HL-60 (cell line): ENCODE measurements at places on chromosomes 6 and 20.

GRCh38 chr6:140203661-140204147, 829.3 kb upstream of the CITED2 start:
- no peak for DNase-seq

DNA sequence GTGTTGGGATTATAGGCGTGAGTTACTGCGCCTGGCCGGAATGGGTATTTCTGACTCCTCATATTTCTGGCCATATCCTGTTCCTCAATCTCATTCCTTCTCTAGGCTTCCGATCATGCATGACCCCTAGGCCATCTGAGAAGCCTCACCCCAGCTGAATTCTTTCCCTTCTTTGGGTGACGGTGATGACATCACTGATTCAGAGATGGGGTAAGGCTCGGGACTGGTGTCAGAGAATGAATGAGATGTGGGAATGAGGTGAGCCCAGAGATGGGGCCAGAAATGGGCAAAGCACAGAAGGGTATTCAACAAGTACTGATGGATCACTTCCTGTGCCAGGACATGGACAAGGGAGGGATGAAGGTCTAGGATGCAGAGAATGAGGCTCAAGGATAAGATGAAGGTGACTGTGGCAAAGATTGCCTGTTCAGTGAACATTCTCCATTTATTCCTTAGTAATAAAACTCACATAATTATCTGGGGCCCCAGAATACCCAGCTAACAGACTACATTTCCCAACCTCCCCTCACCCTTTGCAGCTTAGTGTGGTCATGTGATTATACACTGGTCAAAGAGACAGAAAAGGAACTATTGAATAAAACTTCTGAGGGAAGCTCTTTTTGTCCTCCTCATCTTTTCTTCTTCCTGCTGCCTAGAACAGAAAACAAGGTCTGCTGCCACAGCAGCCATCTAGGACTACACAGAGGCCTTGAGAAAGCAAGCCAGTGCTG, 39.6 kb downstream of the KIAA0319 start:
- DNase-seq, result no peak

GRCh38 chr6:157825243-157825904, 2.3 kb downstream of the SNX9 start:
- DNase-seq, result no peak

DNA sequence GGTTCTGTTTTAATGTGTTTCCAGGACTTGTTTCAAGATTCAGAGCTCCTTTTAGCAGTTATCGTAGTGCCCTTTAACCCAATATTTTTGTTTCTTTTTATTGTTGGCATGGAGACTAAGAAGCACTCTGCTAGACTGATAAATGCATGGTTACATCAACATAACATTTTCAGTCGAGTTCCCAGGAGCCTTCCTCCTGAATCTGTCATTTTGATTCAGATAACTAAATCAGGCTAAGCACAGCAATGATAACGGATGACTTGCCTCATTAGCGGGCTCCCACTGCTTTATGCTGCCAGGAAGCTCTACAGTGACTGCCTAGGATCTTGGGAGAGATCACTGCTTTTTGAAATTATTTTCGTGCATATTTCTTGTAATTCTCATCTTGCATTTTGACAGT, 772.8 kb upstream of the GJE1 start:
- no peak for DNase-seq

DNA sequence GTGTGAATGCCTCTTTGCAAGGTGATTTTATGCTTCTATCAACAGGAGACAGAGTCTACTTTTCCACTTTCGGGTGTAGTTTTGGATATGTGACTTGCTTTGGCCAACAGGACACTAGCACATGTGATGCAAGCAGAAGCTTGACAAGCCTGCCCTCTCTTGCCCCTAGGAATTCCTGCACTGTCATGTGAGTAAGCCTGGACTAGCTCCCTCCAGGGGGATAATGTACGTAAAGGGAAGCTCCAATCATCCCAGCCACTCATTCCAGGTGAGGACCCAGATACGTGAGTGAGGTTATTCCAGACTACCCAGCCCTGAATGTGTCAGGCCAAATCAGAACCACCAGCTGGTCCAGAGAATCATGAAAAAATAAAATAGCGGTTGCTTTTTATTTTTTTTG, 33.3 kb downstream of the BEND3 start:
- no peak for DNase-seq
